ENCODE measurements at places on chromosomes 1 and 21. TPM values are rescaled to one million over a fixed set of nuclear protein-coding genes. Genes with fewer than 3 reads are reported as not detected.

GRCh38 chr1:61644303-61644702 is 80.6 kb downstream of the TM2D1 start:
- DNase-seq: no peak

DNA sequence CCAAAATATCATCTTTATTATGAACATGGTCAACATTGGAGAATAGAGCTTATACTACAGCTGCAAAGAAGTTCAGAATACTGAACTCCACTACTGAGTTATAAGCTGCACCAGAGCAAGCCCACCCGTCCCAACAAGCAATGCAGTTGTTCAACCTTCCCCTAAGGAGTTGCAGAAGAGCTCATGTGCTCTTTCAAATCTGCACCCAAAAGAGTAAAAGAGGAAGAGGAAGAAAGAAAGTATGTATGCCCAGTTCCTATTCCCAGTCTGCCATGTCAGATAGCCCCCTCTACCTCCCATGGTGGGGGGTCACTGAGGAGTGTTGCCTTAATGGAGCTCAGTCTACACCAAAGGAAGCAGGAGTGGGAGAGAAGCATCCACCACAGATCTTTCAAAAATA is 6.9 kb downstream of the C1orf162 start:
- no peak for DNase-seq

The SHE gene
- total RNA-seq: 7.5 TPM

The RGSL1 gene
- total RNA-seq: 0.50 TPM

DNA sequence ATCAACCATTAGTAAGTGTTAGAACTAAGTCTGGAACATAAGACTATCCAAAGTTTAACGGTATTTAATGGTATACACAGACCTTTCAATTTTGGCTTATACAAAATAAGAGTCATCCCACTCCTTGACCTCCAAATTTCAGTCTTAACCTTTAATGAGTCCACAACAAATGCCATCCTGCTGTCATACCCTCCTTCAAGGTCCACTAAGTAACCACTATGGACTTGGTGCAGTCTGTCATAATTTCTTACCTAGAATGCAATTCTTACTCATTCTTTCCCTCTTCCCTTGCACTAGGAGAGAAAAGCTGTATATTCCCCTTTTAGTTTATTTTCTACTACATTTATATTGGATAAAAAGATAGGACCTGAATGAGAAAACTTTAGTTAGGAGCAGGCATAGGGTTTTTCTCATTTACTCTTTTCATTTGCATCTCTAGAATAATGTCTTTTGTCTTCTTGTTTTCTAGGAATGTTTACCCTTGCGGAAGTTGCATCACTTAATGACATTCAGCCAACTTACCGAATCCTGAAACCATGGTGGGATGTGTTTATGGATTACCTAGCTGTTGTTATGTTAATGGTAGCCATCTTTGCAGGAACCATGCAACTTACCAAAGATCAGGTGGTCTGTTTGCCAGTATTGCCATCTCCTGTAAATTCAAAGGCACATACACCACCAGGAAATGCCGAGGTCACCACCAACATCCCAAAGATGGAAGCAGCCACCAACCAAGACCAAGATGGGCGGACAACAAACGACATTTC is 62.1 kb upstream of the ZNF326 start:
- no peak for DNase-seq

The COL9A2 gene
- total RNA-seq: 0.75 TPM

DNA sequence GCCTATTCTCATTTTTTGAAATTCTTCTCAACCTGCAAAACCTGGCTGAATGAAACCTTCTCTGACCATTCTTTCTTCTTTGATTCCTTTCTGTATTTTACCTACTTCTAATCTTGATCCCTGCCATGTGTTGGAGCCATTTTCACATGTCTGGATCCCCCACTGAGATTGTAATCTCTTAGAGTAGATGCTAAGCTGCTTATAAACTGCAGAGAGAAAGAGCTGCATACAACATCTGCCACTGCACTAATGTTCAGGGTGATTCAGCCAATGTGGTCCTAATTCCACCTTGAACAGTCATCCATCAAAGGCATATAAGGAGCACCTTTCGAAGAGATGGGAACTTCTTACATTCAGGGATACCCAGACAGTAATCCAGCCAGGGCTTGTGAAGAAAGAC is 16.2 kb upstream of the DAB1 start:
- DNase-seq: no peak

The OR2T35 gene
- not detected for total RNA-seq
